ENCODE measurements at places on chromosomes 4 and X.

GRCh38 chr4:139950568-139950967 is 203.4 kb downstream of the MAML3 start:
- no peak for DNase-seq

- no peak for DNase-seq
Observed at GRCh38 chr4:187416216-187416615, 579.4 kb upstream of the ZFP42 start.

GRCh38 chr4:119810001-119810400 is 181.4 kb upstream of the PDE5A start:
- no peak for DNase-seq

- DNase-seq, result no peak
Observed at GRCh38 chrX:148043271-148043855, 62.2 kb downstream of the FMR1NB start.

DNA sequence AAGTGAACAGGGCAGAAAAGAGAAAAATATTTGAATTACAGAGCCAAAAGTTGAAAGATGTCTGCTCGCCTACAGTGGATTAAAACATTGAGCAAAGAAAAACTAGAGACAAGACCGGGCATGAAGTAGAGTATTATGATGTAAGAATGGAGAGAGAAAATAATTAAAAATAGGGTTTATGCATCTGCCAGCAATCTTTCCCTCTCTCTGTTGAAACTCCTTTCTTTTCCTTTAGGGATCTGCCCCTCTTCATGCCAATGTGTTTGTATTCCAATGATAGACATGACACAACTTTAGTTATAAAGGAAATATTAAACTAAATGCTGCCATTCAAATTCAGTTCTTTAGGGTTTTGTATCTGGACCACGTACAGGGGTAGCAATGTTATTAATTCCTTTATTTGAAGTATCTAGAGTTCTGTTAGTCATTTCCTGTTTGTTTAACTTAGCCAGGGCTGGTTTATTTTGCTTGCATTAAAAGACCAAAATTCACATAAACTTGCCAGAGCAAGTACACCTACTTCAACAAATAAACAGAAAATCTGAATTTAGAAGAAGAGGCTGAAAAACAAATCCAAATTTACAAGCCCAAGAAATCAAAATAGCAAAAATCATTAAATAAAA is 202.6 kb downstream of the SPOCK3 start:
- DNase-seq, result no peak

DNA sequence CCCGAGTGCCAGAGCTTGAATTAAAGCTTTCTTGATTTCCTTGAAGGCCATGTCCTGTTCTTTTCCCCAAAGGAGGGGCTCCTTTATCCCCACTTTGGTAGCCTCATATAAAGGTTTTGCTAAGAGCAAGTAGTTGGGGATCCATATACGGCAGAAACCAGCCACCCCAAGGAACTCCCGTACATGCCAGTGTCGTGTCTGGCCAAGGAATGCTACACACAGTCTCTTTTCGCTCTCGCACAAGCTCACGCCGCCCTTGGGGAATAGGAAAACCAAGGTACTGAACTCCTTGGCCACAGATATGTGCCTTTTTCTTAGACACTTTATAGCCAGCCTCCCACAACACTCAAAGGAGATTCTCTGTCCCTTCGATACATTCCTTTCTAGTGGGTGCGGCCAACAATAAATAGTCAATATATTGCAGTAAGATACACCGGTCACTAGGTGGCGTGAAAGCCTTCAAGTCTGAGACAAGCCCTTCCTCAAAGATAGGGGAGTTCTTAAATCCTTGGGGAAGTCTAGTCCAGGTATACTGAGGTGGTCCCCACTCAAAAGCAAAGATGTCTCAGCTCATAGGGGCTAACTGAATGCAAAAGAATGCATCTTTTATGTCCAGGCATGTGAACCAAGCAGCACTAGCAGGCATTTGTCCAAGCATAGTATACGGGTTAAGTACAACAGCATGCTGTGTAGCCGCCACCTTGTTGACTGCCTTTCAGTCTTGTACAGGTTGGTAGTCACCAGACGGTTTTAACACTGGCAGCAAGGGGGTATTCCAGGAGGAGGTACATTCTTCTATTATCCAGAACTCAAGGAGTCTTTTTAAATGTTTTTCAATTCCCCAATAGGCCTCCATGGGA is 57.8 kb upstream of the XAGE1B start:
- DNase-seq, result no peak

GRCh38 chrX:12955882-12956703 is 18.8 kb upstream of the TMSB4X start:
- DNase-seq, result no peak

DNA sequence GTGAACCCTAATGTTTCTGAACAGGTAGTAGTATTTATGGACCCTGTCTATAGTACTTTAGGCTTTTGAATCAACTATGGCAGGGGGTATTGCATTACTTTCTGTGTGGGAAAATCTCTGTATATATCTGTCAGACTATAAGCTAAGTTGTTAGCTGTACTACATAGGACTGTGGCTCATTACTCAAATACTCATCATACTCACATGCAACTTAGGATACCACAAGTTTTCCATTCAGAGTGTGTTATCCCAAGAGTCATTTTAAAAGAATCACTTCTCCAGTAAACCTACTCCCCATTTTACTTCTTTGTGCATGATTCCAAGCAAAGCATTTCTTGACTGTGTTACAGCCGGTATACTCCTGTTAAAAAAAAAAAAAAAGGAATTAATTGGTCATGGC is 95.6 kb downstream of the PHOX2B start:
- no peak for DNase-seq

- DNase-seq, result no peak
Observed at GRCh38 chr4:114599231-114599902, 760 bp downstream of the UGT8 start.

DNA sequence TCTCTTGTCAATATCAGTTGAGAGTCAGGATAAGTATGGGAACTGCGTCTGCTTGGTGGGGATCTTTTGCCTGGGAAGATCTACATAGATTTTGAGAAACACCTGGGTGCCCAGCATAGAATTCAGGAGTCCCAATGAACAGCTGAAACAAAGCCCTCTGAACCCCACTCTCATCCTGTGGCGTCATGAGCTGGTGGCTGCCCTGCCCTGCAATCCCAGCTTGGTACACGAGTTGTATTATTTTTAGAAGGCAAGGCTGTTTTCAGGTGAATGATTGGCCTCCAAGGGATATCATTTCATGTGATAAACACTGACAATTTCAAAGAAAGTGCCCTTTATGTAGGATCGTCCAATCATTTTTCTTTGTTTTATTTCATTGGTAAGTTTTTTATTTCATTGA is 60.8 kb downstream of the HCCS start:
- DNase-seq, result no peak

DNA sequence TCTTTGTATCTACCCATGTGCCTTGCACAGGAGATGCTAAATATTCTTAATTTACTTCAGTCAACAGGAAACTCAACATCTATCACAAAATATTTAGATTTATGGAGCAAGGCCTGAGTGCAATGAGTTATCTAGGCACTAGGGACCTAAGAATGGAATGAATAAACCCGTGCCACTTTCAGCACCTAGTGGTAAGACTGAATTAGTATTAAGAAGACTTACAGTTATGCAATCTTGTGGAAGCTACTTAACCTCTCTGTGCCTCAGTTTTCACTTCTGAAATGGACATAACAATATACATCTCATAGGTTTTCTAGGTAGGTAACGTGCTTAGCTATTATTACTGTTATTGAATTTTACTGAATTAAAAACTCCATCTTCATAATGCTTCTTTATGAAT is 144.6 kb upstream of the MAP3K15 start:
- no peak for DNase-seq

DNA sequence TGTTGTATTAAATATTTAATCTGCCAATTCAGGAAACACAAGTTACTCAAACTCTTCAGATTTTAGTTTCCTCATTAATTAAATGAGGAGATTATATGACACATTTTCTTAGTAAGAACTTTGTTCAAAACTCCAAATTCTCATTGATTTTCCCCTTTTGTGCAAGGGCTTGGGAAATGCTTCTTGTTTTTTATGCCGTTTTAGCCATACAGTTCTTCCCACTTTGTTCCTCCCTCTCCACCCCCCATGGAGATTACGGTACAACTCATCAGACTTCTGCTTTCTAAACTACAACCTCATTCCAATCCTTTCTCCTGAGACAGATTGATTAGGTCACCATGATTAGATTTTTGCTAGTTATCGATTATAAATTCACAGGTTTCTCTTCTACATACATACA is 10.9 kb upstream of the BBS7 start:
- no peak for DNase-seq

GRCh38 chr4:176988226-176988625 is 195.5 kb upstream of the VEGFC start:
- no peak for DNase-seq

GRCh38 chr4:184074677-184075388 is 142.8 kb downstream of the ENPP6 start:
- DNase-seq, result no peak

DNA sequence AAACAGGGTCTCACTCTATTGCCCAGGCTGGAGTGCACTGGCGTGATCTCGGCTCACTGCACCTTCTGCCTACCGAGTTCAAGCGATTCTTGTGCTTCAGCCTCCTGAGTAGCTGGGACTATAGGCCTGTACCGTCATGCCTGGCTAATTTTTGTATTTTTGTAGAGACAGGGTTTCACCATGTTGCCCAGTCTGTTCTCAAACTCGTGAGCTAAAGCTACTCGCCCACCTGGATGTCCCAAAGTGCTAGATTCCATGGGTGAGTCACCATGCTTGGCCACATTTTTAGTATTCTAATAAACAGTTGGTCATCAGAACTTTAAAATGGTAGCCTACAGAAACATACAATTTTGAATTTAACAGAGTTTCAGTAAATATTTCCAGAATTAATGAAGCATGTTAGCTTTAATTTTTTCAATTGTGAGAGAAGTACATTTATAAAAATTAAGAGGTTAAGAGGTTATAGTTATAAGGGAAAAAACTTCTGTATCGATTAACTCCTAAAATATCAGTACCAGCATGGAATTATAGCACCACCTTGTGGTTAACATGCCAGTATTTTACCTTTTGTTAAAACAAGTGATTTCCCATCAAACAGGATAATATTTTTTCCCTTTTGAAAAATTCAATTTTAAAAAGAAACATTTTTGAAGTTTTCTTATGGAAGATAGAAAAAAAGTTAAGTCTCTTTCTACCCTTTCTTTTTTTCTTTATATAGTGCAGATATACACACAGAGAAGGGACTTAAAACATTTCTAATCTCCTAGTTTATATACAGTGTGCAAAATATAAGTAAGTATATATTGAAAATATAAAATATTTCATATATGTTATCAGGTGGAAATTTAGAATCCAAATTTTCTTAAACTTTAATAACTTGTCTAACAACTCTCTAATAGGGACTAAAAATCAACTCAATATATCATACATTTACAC is 35.4 kb downstream of the CEP44 start:
- DNase-seq, result no peak

- no peak for DNase-seq
Observed at GRCh38 chr4:152684007-152684406, 4.2 kb upstream of the TMEM154 start.

DNA sequence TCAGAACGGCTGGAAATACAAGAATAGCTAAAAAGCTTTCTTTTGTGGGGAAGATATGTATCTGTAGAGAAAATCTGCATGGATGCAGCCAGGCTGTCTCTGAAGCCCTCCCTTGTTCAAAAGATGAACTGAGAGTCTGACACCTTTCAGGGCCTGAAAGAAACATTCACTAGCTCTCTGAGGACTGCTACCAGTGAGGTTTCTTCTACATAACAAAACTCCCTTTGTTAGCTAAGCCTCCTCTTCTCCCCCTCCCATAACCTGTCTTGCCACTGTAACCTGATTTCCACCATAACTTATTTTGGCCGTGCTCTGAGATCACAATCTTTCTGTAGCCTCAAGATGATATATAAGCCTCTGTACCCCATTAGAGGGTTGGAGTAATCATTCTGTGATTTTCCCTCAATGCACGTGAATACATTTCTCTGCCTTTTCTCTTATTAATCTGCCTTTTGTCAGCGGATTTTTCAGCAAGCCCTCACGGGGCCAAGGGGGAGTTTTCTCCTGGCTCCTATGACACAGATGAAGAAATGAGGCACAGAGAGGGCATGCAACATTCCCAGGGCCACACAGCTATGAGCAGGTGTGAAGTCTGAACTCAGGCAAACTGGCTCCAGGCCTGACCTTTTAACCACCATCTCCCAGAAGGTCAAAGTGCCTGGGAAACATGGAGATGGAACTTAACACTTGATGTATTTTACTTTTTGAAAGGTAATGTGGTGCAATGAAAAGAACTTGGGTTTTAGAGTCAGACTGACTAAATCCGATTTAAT is 161.6 kb upstream of the PRDX4 start:
- no peak for DNase-seq

GRCh38 chr4:183118585-183118984 is 19.5 kb downstream of the WWC2 start:
- DNase-seq, result no peak

DNA sequence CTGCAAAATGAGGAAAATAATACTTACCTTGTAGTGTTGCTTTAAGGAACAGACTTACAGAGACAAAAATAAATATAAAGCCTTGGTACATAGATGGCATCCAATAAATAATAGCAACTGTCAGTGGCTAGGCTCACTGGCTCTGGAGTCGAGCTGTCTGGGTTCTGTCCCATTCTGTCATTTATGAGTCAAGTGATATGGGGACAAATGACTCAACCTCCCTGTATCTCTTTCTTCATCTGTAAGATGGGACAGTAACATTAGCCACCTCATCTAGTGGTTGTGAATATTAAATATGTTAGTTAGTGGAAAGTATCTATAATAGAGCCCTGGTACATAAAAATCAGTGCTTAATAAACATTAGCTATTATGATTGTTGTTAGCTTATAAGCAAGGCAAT is 16.7 kb upstream of the GATB start:
- no peak for DNase-seq

GRCh38 chr4:844752-845232 is 18.9 kb upstream of the CPLX1 start:
- DNase-seq, result no peak

- no peak for DNase-seq
Observed at GRCh38 chr4:180567080-180567479, 1676.1 kb upstream of the TENM3 start.

- no peak for DNase-seq
Observed at GRCh38 chr4:166501941-166502382, 628.9 kb downstream of the TLL1 start.

GRCh38 chrX:22594766-22595165 is 322.1 kb downstream of the CBLL2 start:
- DNase-seq, result no peak

GRCh38 chrX:107777536-107777832 is at the start of gene NCBP2L:
Gene NCBP2L, plus strand, starts transcription at chrX:107777733. Its CDS starts 16,488 bp downstream, at chrX:107794221.
- no peak for DNase-seq

- DNase-seq, result no peak
Observed at GRCh38 chr4:164779811-164780216, 25.9 kb downstream of the SMIM31 start.

GRCh38 chr4:11590132-11590531 is 161.4 kb upstream of the HS3ST1 start:
- no peak for DNase-seq

GRCh38 chrX:118621081-118621759 is 106.2 kb upstream of the IL13RA1 start:
- DNase-seq, result no peak

DNA sequence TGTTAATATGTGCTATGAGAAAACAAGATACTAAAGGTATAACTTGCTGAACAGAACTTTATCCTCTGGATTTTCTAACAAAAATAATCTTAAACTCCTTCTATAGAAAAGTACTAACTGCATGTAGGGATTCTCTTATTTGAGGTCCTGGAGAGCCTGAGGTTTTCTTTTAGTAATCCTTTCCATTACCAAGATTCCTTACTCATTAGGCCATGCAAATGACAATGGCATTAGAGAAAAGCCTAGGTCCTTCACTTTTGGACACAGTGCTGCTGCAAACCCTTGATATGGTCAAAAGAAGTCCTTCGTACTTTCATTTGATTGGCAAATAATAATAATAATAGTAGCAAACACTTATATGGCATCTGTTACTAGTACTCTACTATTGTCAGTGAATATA is 3.2 kb downstream of the MMRN1 start:
- no peak for DNase-seq

Data from stimulated activated CD8-positive, alpha-beta memory T cell treated with anti-CD3 and anti-CD28 coated beads, Interleukin-7, amount 100 ng/mL, for 1 hour (primary cell).